ENCODE measurements at places on chromosomes 3 and 15.

DNA sequence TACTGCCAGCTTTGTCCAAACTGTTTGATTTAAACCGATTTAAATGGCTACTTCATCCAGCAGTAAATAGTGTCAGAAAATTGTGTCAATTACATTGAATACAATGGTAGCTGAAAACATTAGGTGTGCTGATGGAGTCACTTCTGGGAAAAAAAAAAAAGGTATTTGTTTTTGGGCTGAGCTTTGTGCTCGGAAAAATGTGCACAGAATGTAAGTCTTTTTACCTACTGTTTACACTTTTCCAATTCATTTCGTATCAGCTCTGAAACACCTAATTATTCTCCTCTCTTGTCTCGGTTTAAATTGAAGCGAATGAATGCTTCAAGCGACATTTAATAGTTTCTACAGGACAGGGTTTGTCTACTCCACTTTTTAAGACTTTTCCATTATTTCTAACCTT is 1078.4 kb downstream of the ROBO1 start:
- no peak for DNase-seq

DNA sequence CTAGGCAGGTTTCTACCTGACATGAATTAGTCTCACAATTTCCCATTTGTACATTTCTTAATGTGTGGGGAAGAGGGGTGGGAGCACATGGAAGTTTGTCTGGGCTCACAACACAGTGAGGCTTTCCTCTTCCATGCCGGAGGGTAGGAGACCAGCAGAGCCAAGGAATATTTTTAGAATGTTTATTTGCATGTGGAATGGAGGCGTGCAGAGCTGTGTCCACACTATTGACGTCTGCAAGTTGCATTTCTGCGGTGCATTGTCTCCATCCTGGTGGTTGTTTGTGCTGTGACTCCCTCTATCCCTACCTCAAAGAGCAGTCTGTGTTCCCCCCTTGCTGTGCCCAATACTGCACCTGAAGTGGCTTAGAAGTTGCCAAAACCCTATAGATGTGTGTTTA is 103.1 kb upstream of the LRTM1 start:
- DNase-seq, result no peak

- no peak for DNase-seq
These were observed 247.8 kb upstream of the PEX5L start for GRCh38 chr3:180284331-180285110.

GRCh38 chr15:37765786-37766185 is 168.7 kb upstream of the TMCO5A start:
- no peak for DNase-seq

Data from RWPE2 (cell line).